ENCODE measurements at places on chromosomes 6 and 20. TPM values are rescaled to one million over a fixed set of nuclear protein-coding genes. Genes with fewer than 3 reads are reported as not detected.

TCF19 gene
- total RNA-seq = 5.2 TPM

TCP11 gene
- total RNA-seq = not detected

SLC35A1 gene
- total RNA-seq = 10.9 TPM

DNA sequence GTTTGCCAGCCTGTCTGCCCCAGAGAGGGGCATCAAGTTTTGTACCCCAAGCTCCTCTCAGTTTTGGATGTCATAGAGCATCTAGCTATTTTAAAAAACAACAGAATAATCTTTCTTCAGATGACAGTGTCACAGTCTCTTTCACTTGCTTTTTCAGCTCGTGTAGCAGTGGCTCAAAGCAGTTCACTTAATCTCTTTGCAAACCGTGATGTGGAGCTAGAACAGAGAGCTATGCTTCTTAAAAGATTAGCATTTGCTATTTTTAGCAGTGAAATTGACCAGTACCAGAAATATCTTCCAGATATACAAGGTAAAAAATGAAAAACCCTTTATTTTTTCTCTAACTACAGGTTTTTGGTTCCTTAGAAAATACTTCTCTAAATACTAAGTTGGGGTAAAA lies 37.3 kb downstream of the PGM3 start:
- no peak for DNase-seq

GRCh38 chr6:15073344-15073789 lies 172.5 kb upstream of the JARID2 start:
- no peak for DNase-seq

DPPA5 gene
- total RNA-seq = not detected

DNA sequence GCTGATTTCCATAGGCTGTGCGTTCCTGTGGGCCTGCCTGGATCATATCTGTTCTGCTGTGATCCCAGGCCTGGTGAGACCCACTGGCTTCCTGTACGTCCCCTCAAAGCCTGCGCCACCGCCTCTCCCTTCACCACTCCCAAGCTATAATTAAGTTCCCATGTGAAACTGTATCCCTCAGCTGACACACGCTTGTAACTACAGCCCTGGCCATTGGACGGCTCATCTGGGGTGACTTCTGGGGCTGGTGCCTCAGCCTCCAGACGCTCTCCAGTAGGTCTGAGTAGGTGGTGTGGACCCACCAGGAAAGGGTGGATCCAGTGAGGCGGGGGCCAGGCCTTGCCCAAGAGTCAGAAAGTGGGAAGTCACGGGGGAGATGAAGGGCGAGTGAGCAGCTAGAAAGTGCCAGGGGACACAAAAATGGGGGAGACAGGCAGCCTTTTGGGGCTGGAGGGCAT lies 21.0 kb downstream of the PPARD start:
- no peak for DNase-seq

DNA sequence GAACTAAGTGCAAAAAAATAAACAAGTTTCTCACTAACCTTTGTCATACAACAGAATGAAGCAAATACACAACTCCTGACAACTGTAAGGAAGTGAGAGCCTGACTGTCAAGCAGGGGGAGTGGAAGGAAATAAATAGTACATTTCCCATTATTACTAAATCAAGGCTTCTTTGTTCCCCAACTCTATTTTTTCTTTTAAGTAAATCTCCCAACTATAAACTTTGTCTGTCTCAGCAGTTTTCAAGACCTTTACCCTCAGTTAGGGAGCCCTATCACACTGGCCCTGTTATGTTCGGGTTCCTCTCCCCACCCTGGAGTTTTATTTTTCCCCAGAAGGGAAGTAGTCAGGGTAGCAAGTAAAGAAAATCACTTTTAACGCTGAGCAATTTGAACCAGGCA lies 24.1 kb upstream of the IPCEF1 start:
- DNase-seq = no peak

DNA sequence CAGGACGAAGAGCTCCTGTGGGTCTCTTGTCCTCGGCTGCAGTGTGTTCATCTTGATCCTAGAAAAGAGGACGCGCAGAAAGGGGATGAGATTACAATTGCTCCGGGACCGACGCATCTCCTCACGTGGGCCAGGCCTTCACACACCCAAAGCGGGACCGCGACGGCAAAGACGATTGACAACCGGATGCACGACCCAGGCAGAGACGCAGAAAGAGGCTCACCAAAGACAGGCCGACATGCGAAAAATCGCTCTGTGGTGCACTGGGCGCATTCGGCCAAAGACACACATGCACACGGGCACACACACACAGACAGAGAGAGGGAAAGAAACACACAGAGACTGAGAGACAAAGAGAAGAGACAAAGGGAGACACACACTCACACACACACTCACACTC lies 1089.9 kb upstream of the DEFB115 start:
- DNase-seq = no peak

DLL1 gene
- 21.5 TPM for total RNA-seq

SEMG1 gene
- total RNA-seq = not detected

ISM1 gene
- 1.2 TPM for total RNA-seq

PRSS16 gene
- total RNA-seq = 0.16 TPM

- DNase-seq = no peak
These were observed 8.5 kb downstream of the TMEM242 start for GRCh38 chr6:157314705-157315321.

MATN4 gene
- not detected for total RNA-seq

- no peak for DNase-seq
These were observed 706 bp upstream of the TUBB2B start for GRCh38 chr6:3228046-3228671.

GRCh38 chr6:109632405-109632804 lies 58.6 kb downstream of the AK9 start:
- DNase-seq = no peak

- DNase-seq = no peak
These were observed 50.5 kb downstream of the SLC22A23 start for GRCh38 chr6:3406362-3406821.

GRCh38 chr6:152404086-152404857 lies 232.9 kb downstream of the SYNE1 start:
- DNase-seq = no peak

PACSIN1 gene
- 10.8 TPM for total RNA-seq

MUC21 gene
- not detected for total RNA-seq

DNA sequence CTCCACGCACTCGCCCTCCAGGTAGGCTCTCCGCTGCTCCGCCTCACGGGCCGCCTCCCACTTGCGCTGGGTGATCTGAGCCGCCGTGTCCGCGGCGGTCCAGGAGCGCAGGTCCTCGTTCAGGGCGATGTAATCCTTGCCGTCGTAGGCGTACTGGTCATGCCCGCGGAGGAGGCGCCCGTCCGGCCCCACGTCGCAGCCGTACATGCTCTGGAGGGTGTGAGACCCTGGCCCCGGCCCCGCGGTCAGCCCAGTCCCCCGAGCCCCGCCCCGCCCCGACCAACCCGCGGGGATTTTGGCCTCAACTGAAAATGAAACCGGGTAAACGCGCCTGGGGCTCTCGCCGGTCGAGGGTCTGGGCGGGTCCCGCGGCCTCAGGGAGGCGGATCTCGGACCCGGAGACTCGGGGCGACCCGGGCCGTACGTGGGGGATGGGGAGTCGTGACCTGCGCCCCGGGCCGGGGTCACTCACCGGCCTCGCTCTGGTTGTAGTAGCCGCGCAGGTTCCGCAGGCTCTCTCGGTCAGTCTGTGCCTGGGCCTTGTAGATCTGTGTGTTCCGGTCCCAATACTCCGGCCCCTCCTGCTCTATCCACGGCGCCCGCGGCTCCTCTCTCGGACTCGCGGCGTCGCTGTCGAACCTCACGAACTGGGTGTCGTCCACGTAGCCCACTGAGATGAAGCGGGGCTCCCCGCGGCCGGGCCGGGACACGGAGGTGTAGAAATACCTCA lies 598 bp downstream of the HLA-B start:
- DNase-seq = peak; percentile 68

CCN6 gene
- total RNA-seq = not detected

DNA sequence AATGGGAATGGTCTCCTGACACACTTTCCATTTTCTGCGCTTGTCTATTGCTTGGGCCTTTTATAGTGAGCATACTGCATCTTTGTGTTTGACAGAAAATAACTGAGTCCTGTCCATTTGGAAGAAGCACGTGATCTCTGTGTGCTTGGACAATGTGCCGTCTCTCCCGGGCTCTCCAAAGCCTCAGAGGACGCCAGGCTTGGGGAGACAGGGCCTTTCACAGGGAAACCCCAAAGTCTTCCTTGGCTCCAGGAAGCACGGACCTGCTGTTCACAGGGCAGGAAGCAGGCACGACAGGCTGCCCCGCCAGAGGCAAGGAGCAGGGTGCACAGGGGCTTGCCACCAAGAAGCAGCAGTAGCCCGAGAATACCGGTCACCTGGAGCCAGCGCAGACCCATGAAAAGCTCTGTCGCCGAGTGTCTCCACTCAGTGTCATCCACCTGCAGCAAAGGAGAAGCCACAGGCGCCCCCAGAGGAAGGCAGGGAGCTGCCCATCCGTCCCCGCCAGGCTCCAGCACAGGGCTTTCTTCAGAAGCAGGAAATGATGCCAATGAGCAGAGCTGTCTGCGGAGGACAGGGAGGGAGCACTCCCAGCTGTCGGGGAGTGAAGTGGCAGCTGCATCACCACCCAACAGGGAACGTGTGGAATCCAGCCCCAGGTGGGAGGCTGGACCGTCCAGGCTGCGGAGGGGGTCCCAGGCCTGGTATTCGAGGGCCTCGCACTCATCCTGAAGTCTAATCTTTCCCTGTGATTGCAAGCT lies 135.1 kb downstream of the AGPAT4 start:
- peak; percentile 66 for DNase-seq

KCNK16 gene
- not detected for total RNA-seq

GPSM3 gene
- total RNA-seq = 6.3 TPM

DNA sequence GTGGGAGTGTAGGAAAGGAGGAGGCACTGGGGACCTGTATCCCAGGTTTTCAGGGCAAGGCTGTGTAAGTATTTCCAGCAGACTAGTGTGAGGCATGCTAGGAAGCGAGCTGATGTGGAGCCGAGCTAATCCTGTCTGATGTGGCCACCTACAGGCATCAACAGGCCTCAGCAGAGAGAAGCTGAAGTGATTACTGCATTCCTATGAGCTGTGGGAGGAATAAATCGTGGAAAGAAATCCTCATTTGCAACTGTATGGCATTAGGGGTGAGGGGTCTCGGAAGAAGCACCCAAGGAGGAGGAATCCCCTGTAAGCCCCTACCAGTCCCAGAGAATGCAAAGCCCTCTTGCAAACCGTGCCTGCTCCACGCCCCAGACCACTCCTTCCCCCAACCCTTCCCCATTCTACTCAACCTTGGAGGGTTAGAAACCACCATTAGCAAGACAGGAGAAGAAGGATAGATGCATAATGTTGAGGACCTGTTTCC lies 41.6 kb downstream of the C6orf15 start:
- no peak for DNase-seq

- no peak for DNase-seq
These were observed 41.6 kb upstream of the ANKEF1 start for GRCh38 chr20:9993137-9993536.

- DNase-seq = no peak
These were observed 941.0 kb upstream of the ADGRB3 start for GRCh38 chr6:67694127-67694526.

TNNC2 gene
- total RNA-seq = not detected

ELOVL5 gene
- total RNA-seq = 28.0 TPM

TDRD6 gene
- total RNA-seq = 0.35 TPM

DNA sequence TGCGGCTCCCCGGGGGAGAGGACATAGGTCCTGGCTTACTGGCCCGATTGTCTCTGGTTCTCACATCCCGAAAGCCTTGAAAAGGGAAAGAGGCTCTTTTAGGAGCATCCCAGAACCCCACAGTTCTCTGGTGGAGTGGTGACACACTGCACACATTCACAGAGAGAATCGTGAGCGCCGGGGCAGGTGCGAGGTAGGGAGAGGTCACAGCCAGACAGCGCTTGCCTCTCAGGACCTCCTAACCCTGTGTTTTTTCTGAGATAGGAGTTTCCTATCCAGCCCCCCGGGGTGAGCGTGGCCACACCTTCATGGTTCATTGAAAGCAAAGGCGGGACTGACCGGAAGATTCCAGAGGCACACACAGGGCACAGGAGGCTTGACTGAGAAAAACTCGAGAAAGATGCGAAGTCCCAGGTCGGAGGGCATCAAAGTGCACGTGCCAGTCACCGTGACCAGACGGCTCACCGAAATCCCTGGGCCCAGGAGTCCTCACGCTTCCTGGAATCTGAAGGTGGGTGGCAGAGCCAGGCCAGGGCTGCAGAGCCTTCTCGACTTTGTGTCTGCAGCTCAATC lies 46.5 kb upstream of the FRMD1 start:
- no peak for DNase-seq

All from Right ventricle myocardium inferior (tissue), 1 donor.